ENCODE measurements at places on chromosomes 5 and 9.

GRCh38 chr9:81690251-81690851 lies 1.0 kb upstream of the TLE1 start:
- DNase-seq = no peak

DNA sequence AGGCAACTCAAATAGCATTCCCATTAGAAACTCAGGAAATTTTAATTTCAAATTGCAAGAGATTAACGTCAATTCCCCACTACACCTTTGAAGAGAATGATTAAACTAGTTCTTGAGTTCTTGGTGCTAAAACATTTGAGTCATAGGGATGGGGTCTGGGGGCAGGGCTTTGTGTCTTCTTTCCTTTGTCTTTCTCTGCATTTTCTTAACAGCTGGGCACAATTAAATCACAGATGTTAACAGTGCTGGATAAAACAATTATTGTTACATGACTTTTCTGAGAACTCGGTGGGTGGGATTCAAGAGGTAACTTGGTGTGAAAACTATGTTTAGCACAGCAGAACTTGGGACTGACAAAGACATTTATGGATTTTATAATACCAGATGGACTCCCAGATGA lies 351.9 kb upstream of the TNC start:
- no peak for DNase-seq

DNA sequence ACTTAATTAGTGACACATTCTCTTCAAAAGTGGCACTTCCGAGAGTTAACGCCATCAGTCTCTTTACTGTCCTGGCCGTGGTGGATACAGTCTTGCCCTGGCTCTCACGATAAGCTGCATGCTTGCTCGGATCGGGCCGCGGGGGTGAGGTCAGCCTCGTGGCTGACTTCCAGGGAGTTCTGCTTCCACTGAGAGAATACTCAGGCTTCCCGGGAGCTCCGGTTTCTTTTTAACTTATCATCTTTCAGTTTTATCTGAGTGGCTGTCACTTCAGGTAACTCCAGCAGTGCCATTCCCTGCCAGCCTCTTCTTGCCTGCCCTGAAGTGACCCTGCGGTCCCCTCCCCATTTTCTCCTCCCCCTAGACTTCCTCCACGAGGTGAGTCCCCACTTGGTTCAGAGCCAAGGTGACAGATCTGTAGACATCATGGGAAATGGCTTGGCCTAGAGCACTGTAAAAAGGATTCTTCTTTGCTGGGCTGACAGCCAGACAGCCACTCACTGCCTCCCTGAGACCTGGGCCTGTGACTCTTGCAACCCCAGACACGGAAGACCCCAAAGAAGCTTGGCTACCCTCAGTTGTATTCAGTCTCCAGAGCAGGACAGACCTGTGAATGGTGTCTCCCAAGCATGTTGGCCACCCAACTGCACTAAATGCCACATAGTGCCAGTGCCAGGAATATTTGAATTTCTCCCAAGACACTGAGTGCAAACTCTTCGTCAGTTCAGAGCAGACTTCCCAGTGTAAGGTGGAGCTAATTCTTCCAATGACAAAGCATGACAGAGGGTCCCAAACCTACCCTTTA lies 95.1 kb downstream of the DAPK1 start:
- peak; percentile 74 for DNase-seq

DNA sequence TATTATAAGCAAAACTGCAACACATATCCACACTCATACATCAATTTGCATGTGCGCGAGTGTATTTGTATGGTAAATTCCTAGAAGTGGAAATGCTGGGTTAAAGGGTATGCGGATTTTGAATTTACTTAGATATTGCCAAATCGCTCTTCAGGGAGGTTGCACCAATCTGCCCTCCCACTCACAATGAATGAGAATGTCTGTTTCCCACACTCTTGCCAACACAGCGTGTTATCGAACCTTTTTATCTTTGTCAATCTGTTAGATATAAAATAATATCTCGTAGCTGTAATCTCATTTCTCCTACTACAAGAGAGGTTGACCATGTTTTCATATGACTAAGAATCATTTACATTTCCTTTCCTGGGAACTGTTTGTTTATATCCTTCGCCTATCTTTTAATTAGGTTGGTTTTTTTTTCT lies 35.7 kb downstream of the LHX2 start:
- DNase-seq = no peak

- DNase-seq = no peak
These were observed 118.1 kb downstream of the CCDC171 start for GRCh38 chr9:15670894-15671293.

- no peak for DNase-seq
These were observed 603.0 kb downstream of the BNC2 start for GRCh38 chr9:16267281-16268066.

DNA sequence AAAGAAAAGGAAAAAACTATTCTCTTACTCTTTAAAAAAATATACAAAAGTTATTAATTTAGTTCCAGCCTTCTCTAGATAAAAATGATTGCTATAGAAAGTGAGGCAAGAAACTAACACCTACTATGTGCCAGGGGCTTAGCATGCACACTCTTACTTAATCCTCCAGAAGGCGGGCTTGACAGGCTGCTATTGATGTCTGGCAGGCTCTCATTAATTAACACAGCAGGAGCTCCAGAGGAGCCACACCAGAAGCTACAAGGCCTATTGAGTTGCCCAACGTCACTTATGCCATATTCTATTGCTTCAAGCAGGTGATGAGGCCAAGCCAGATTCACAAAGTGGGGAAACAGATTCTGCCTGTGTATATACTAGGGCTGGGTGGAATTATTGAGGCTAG lies 54.6 kb upstream of the CLINT1 start:
- no peak for DNase-seq

- no peak for DNase-seq
These were observed 197.7 kb downstream of the MCTP1 start for GRCh38 chr5:95086927-95087815.

- no peak for DNase-seq
These were observed 39.9 kb downstream of the FNIP1 start for GRCh38 chr5:131756942-131757341.

GRCh38 chr5:158276692-158277091 lies 417.7 kb upstream of the CLINT1 start:
- DNase-seq = no peak

- DNase-seq = no peak
These were observed 16.4 kb upstream of the LPCAT1 start for GRCh38 chr5:1540166-1540565.

- DNase-seq = peak; percentile 82
These were observed at the start of gene PRXL2C for GRCh38 chr9:96655198-96655851. TSS of gene PRXL2C (minus strand) at chr9:96655317. CDS start at chr9:96655281, 36 bp downstream.

- DNase-seq = no peak
These were observed 240.3 kb downstream of the AGTPBP1 start for GRCh38 chr9:85501456-85501855.

DNA sequence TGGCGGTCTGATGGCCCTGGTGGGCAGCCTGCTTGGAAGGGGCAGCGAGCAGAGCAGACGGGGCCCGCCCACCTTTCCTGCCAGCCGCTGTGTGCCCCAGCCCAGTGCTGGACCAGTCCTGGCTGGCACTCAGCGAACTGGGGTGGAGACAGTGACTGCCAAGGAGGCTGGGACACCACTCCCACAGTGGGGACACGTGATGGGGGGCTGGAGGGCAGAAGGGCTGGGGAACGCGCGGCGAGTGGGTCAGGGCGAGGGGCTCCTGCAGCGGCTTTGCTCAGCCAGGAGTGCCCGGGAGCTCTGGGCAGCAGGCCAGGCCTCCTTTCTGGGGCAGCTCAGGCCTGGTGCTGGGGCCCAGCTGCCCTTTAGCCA lies 19.5 kb downstream of the NCS1 start:
- no peak for DNase-seq

DNA sequence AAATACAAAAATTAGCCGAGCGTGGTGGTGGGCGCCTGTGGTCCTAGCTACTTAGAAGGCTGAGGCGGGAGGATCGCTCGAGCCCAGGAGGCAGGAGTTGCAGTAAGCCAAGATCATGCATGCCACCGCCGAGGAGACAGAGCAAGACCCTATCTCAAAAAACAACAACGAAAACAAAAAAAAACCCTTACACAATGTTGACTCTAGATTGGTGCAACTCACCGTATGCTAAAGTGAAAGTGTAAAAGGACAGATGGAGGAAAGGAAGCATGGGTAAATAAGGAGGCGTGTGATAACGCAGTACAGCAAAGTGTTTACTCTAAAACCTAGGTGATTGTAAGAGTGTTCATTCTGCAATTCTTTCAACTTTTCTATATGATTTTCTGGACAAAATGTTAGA lies 15.9 kb upstream of the RUFY1 start:
- DNase-seq = no peak

DNA sequence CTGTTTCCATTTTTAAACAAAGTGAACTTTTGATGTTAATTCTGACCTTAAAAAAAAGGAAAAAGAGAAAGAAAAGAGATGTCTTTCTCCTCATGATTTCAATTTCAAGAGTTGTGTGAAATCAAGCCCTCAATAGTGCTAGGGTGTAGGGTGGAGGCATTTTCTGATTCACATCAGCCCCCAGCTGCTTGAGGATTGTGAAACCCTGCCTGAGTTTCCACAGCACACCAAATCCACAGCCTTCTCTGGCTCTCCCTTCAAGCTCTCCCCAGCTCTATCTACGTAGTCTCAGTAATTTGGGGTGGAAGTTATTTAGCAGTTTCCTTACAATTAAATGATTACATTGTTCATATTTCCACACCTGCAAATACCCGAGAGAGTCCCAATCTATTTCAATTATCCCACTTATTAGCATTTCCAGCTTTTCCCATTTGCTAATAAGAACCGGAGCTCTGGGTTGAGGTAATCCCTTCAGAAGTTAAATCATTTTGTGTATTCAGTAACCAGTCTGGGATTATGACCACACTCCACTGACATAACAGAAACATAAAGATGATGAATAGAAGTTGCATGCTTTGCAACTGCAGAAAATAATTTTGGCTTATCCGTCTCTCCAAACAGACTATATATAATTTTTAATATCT lies 54.9 kb downstream of the MTX3 start:
- peak; percentile 68 for DNase-seq

DNA sequence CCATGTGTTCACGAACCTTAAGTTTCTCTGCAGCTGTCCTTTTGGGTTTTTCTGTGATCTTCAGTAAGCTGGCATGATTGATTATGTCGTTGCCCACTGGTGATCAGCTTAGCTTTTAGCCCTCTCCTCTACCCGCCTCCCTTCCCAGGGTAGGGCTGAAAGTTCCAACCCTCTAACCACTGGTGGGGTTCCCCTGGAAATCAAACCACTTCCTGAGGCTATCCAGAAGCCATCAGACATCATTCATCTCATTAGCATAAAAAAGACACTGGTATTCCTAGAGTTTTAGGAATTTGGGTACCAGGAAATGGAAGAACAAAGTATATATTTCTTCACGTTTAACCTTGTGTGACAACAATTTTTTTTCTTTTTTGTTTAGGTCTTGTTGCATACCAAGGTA lies 29.8 kb downstream of the SPIN1 start:
- DNase-seq = no peak

- DNase-seq = no peak
These were observed 67.9 kb downstream of the KIAA1958 start for GRCh38 chr9:112554516-112554915.

GRCh38 chr9:75889977-75890471 lies 449 bp upstream of the PCSK5 start:
- peak; percentile 81 for DNase-seq

GRCh38 chr9:77892171-77892570 lies 139.4 kb downstream of the GNAQ start:
- no peak for DNase-seq

GRCh38 chr9:16309082-16309468 lies 561.4 kb downstream of the BNC2 start:
- DNase-seq = no peak

- no peak for DNase-seq
These were observed 32.4 kb downstream of the MAST4 start for GRCh38 chr5:66628561-66628960.

DNA sequence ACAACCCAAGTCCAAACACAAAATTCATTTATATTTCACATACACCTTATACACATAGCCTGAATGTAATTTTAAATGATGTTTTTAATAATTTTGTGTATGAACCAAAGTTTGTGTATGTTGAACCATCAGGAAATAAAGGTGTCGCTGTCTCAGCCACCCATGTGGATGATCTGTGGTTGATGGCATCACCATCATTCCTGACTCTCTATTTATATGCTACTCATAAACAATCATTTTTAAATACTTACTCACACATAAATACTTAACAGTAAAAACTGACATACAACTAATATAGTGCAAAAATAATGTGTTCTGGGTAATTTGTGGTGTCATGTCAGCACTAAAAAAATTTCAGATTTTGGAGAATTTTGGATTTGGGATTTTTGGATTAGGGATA lies 38.4 kb downstream of the SMC5 start:
- no peak for DNase-seq

DNA sequence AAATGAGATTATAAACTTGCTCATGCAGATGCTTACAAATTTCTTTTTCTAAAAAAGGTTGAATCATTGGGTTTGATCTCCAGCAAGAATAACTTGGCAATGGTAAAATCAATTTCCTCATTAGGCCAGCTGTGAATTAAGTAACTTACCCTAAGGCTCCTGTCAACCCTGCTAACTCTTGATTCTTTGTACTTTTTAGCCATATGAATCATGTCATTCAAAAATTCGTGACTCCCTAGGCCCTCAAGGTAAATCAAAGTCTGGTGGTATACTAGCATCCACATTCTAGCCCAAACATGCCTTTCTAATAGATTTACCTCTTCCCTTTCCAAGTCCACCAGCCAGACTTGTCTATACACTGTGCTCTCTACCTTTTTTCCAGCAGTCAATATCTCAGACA lies 420.8 kb upstream of the BRINP1 start:
- DNase-seq = no peak

DNA sequence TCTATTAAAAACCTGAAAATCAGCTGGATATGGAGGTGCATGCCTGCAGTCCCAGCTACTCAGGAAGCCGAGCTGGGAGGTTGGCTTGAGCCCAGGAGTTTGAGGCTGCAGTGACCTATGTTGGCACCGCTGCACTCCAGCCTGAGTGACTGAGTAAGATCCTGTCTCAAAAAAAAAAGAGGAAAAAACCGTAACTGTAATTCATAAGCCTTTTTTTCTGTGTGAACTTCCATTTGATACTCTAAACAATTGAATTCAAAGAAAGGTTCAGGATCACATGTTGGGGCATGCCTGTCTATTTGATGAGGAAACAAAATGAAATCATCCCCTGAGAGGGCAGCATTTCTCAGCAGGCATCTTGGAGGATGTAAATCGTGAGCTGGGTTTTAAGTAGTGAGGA lies 38.8 kb downstream of the ITGA2 start:
- no peak for DNase-seq

DNA sequence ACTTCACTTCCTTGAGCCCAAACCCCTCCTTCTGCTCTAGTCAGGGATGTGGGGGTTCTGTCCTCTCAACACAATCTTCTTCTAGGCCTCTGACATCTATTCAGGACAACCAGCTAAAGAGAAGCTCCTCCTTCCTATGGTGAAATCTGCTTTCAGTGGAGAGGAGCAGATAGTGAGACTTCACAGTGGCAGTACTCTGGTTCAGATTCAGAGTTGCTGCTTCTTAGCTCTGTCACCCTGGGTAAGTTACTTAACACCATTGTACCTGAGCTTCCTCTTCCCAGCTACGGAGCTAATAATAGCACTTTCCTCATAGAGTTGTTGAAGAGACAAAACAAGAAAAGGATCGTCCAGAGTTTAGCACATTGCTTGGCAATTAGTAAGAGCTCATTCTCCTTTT lies 77.3 kb upstream of the LARP1 start:
- peak; percentile 48 for DNase-seq
